ENCODE measurements at places on chromosomes 5 and 9.

DNA sequence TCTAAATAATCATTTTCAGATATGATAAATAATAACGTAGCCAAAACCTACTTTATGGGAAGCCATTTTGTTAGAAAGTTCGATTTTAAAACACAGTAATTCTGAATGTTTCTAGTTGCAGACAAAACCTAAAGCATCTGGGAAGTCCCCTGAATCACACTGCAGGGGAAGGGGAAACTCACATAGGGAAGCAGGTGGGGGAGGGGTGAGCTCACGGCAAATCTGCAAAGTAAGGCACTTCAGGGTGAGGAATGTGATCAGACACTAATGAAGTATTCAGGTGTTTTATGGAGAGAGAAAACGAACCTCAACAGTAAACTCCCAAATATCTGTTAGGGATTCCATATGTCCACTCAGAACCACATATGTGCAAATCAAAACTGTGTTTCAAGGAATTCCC is 70.7 kb downstream of the EPB41L4A start:
- DNase-seq: no peak

DNA sequence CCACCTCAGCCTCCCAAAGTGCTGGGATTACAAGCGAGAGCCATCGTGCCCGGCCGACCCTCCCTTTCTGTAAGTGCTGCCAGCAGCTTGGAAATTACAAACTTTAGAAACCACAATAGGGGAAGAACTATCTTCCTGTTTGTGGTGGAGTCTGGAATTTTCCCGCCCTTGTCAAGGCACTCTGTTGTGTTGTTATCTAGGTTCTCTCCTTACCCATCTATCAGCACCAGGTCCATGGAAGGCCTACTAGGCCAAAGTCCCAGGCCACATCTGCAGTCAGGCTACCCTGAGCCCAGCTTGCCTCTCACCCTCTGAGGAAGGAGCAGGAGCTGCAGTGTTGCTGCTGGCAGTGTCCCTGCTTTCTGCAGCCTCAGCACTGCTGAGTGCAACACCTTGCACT is 214.9 kb downstream of the MCTP1 start:
- no peak for DNase-seq

GRCh38 chr5:95020345-95020744 is 264.5 kb downstream of the MCTP1 start:
- no peak for DNase-seq

DNA sequence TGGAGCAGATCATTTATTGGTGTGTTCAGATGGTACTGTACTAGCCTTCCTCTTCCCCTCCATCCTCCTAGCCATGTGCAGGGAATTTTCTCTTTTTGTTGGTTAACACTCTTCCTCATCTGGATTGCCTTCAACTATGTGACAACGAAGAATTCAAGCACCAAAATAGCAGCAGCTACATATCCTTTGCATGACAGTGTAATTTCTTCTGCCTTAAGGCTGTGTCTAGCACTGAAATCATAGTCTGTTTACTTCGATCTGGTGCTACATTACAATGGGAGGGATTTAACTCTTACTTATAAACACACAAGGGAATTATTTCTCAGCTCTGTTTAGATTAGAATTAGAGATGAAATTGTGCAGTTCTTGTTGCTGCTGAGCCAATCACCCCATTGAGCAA is 260.4 kb downstream of the ARL15 start:
- no peak for DNase-seq

GRCh38 chr9:78014776-78015175 is 16.8 kb downstream of the GNAQ start:
- no peak for DNase-seq

- DNase-seq: no peak
These were observed 584.3 kb upstream of the TUSC1 start for GRCh38 chr9:26262421-26263107.
